NCI-H1092 (cell line): ENCODE measurements at places on chromosomes 16 and 17.

- peak; percentile 43 for DNase-seq
Observed at GRCh38 chr17:76078860-76079534, at the start of gene ZACN. ZACN (plus strand) TSS chr17:76079182; CDS start chr17:76079265, 83 bp downstream.

DNA sequence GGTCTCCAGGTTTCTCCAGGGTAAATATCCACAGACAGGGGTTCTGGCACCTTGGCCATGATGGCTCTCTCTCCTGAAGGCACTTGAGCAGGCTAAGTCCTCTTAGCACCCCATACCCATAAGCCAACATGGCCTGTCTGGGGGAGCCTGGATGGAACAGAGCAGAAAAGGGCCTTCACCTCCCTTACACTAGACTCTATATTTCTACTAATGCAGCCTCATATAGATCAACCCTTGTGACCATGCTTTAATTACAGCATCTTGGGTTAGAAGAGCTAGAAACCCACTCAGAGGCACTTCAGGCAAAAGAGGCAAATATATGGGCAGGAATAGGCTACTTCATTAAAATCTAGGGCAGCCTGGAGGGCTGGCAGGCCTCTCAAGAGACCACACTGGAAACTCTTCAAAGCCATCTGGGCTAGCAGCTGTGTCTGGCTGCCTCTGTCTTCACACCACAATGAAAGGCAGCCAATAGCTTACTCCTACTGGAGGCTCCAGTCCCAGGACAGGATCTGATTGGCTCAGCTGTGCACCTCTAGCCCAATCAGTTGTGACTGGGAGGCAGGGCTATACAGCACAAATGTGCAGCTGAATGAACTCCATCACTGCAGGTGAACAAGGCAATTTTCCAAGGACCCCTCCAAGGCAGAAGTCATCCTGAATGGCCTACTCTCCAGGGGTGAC, 4.7 kb upstream of the CDT1 start:
- DNase-seq: peak; percentile 50

DNA sequence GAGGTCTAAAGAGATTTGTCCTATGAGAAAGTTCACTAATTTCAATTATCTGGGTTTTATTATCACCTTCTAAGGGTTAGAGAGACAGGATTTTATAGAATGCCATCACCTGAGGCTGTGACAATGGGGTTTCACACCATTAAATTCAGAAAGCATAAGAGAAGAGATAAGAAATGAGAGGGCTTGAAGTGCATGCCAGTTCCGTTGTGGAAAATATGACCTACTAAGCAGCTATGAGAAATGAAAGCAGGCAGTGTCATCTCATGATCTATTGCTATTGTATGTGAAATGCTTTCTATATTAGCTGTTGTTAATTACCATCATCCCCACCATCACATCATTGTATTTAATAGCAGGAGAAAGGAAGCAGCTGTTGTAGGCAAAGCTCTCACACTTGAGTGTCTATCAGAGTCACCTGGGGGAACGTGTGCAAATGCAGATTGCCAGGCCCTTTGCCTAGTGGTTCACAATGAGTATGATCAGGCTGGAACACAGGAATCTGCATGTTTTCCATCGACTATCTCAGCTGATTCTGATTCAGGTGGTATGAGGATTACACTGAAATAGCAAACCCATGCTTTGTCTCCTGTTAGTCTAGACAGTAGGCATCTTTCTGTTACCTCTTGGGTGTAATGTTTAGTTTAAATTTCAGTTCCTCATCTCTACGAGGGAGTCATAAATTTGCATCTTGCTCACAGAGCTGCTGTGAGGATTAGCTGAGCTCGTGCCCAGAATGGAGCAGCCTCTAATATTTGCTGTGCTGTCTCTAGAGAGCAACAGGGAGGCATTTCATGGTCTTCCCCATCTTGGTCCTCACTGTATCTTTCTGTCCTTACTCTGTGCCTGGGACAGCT, 256.4 kb downstream of the CDH13 start:
- DNase-seq: no peak

DNA sequence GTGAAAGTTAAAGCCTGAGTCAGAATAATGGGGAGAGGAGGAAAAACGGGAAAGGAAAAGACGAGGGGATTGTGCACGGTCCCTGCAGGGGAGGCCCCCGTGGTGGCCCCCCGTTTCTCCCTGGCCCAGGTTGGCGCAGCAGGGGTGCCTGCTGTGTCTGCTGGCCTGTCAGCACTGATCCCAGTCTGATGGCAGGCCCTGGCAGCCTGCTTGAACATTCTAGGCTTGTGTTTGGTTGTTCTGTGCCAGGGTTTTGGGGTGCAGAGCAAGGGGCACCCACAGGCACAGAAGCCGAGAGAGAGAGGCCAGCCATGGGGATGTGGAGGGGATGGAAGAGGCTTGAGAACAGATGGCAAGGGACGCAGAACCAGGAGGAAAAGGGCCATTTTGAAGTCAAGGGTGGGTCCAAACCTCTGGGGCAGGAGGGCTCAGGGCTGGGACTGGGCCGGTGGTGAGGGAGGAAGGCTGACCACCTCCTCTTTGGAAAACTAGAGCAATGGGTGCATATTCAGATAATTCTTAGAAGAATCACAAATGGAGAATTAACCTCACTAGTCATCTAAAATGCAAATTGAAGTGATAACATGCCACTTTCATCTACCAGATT, 35.9 kb downstream of the TBX4 start:
- no peak for DNase-seq

DNA sequence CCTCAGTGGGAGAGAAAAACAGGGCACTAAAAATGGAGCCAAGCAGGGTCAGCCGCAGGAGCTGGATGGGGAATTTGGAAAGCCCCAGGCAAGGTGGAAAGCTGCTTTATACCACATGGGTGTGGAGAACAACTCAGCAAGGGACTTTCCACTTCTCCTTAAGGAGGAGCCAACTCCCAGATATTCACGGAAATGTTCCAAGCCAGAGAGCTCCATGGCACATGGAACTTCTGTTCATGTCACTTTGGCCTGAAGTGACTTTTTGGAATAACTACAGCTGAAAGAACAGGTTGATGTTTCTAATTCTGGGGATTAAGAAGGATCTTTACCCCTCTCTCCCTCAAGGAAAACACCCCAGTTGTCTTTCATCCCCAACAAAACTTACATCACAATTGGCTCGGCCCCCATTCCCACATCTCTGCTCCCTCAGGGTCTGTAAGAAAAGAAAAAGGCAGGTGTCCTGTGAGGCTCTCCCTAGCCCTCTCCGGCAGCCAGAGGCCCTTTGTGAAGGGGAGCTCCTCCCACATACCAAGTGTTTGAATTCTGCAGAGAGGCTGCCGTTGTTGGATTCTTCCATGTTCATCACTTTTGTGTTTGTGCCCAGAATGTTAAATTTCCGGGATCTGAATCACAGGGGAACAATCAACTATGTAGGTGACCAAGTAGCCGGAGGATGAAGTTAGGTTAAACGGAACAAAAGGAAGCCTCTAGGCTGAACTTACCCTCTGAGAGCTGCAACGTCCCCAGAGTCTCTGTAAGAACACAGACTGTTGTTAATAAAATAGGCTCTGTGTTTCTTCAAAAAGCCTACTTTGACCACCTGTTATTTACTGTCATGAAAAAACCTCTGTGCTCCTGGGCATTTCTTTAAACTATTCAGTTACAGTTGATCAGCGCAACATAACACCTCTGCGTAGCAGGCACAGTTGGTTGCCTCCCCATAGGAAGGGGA, 41.0 kb downstream of the STAT5A start:
- no peak for DNase-seq

- DNase-seq: no peak
Observed at GRCh38 chr16:11234884-11235702, 20.9 kb downstream of the SOCS1 start.

DNA sequence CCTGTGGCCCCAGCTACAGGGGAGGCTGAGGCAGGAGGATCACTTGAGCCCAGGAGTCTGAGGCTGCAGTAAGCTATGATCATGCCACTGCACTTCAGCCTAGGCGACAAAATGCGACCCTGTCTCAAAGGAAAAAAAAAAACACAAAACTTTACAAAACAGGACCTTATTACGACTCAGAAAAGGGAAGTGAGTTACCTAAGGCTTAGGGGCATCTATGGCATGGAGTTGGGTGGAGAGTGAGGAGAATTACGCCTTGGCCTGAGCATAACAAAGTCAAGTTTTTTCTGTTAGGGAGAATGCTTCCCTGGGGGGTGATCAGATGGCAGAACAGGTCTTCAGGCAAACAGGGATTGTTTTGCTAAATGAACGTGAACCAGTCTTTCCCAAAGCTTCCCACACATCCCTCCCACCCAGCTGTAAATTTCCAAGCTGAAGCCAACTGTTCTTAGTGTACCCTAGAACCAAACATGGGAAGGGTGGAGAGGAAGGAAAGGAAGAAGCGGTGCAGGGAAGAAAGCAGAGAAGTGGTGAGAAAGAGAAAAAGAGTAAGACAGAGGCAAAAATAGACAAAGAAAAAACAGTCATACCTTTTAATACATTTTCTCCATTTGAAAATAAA, 24.6 kb upstream of the TNRC6C start:
- no peak for DNase-seq

- DNase-seq: no peak
Observed at GRCh38 chr17:44397479-44398440, 8.3 kb upstream of the ITGA2B start.

DNA sequence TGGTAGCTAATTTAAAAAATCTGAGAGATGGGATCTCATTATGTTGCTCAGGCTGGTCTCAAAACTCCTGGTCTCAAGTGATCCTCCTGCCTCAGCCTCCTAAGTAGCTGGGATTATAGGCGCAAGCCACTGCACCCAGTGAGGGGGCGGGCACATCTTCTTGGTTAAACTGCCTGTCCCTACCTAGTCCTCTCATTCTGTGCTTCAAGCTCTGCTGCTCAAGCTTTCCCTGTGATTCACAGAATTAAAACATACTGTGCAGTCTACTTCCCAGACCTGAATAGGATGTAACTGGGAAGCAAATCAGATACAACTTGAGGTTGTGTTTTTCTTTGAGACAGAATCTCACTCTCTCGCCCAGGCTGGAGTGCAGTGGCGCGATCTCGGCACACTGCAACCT, 2.3 kb downstream of the MRPL38 start:
- no peak for DNase-seq

- DNase-seq: no peak
Observed at GRCh38 chr17:4788159-4788806, 481 bp upstream of the GLTPD2 start.

- peak; percentile 24 for DNase-seq
Observed at GRCh38 chr17:74957935-74958740, 14.4 kb downstream of the HID1 start.

DNA sequence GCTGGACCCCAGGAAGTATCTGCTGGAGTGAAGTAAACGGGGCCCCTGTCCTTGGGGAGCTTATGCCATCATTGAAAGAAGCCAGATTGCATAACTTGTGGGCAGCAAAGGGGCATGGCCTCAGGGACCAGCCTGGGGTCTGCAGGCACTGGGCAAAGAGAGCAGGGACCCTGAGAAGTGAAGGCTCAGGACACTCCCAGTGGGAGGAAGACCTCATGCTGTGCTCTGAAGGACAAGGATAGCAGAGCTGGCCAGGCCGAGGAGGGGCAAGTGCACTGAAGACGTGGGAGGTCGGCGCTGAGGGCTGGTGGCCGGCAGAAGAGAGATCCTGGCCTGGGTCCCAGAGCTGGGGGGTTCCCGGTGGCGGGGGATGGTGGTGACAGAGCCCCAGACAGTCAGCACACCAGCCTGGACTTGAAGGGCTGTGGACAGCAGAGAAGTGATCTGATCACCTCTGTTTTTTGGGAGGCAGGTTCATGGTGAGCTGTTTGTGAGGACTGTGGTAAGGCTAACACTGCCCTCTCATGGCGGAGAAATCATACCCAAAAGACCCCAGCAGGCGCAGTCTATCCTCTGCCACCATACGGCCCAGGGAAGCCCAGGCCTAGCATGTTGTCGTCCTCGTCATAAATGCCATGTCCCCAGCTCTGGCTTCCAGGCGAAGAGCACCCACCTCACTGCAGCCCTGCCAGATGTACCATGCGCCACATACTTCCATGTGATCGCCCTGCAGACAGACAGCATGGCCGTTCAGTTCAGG, 7.1 kb upstream of the CNP start:
- DNase-seq: peak; percentile 22
